H1 (cell line): ENCODE measurements at places on chromosomes 3 and 15.

- no peak overlapping the region for H3K4me3 ChIP-seq
- DNase-seq = no peak
- no peaks in the 10 kb centered on the region for H3K4me1 ChIP-seq
- H3K27me3 ChIP-seq = no peaks in the 10 kb centered on the region
Observed at GRCh38 chr15:39140060-39140604, 440.7 kb upstream of the THBS1 start.

DNA sequence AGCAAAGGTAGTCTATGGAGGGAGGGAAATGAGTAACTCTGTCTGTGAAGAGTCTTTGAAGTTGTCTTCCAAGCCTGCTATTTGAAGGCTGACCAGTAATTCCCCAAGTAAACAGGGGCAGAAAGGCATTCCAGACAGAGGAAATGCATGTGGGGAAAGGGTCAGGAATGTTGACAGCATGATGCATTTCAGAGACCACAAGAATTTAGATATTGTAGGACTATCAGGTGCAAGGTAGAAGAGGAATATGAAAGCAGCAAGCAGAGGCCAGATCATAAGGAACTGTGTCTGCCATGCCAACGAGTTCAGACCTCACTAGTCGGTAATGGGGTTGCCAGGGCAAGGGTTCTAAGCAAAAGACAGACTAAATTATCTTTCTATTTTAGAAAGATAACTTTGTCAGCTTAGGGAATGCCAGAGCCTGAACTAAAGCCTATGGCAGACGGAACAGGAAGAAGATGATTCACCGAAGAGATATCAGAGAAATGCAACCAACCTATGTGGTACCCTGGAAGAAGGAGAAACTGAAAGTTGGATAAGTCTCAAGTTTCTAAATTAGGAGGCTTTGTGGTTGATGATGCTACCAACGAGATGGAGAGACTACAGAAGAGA is 327.0 kb upstream of the RORA start:
- H3K4me3 ChIP-seq = no peak overlapping the region
- H3K4me1 ChIP-seq = no peaks in the 10 kb centered on the region; the same call in 1 of the 2 replicates
- no peak overlapping the region for H3K27ac ChIP-seq
- no peak for DNase-seq
- no peaks in the 10 kb centered on the region for H3K27me3 ChIP-seq
- H3K36me3 ChIP-seq = no peaks in the 10 kb centered on the region

DNA sequence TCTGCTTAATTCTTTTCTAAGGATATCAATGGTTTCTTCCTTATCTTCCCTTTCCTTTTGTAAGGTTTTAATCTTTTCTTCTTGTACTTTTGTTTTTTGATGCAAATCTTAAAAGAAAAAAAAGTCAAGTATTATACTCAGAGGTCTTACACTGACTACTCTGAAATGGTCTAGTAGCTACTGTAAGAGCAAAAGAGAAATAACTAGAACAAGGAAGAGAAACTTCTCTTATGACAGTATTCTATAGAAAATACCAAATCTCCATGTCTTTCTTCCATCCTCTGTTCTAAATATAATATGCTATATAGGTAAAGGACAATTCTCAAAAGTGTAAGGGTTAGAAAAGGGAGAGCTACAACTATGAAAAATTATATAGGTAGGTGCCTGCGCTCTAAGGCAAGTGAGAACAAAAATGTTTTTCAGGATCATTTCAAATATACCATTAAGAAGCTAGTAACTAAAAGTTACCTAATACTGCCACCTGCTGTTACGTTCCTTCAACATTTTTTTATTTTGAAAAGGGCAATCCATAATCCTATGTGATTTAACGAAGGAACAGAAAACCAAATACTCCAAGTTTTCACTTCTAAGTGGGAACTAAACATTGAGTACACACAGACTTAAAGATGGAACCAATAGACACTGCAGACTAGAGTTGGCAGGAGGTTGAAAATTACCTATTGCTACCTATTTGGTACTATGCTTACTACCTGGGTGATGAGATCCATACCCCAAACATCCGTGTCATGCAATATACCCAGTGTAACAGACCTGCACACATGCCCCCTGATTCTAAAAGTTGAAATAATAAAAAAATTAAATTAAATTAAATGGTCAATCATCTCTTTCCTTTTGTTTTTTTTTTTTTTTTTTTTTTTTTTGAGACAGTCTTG is 36.7 kb downstream of the CIP2A start:
- H3K4me1 ChIP-seq = no peaks in the 10 kb centered on the region
- DNase-seq = no peak
- no peaks in the 10 kb centered on the region for H3K27me3 ChIP-seq
- no peak overlapping the region for H3K4me3 ChIP-seq
- no peak overlapping the region for H3K27ac ChIP-seq
- no peaks in the 10 kb centered on the region; the same call in none of the 2 replicates for H3K36me3 ChIP-seq

DNA sequence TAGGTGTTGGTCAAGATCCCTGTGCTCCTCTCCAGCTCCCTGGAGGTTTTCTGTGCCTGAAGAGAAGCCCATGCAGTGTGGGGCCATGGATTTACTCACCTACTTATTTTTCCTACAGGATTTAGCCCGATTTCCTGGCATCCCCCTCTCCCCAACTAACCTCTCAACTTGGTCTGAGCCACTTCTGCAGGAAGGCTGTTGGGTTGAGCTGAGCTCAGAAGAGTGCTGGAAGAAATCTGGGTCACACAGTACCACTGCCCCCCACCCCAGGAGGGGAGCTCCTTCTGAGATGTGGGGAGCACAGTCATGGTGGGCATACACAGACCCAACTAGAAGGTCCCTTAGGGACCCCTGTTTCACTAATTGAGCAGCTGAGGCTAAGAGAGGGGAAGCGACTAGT is 34.4 kb upstream of the SLCO2A1 start:
- no peaks in the 10 kb centered on the region for H3K4me1 ChIP-seq
- no peak for DNase-seq
- no peak overlapping the region for H3K27ac ChIP-seq
- H3K36me3 ChIP-seq = no peaks in the 10 kb centered on the region
- H3K4me3 ChIP-seq = no peak overlapping the region
- no peaks in the 10 kb centered on the region for H3K27me3 ChIP-seq

DNA sequence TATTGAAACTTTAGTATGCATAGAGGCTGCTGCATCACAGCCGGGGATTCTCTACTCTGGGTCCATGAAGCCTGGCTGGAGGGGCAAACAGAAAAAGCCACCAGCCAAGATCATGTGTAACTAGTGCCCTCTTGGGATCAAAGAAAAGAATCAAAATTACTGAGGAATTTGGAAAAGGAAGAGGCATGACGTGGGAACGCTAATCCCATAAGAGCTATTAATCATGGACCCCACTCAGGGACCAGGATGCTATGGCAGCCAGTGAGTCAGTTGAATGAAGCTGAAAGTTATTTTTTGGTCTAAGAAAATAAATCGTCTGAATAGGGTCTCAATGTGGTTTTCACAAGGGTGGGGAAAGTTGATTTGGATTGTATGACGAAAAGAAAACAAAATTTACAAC is 1165.1 kb downstream of the ROBO2 start:
- no peak overlapping the region for H3K27ac ChIP-seq
- no peaks in the 10 kb centered on the region for H3K27me3 ChIP-seq
- no peak for DNase-seq
- no peak overlapping the region for H3K4me3 ChIP-seq
- no peaks in the 10 kb centered on the region for H3K36me3 ChIP-seq
- H3K4me1 ChIP-seq = no peaks in the 10 kb centered on the region

- no peak overlapping the region for H3K4me3 ChIP-seq
- DNase-seq = no peak
- no peaks in the 10 kb centered on the region for H3K4me1 ChIP-seq
- H3K27me3 ChIP-seq = no peaks in the 10 kb centered on the region
- no peaks in the 10 kb centered on the region for H3K36me3 ChIP-seq
Observed at GRCh38 chr3:168088106-168088720, 7.5 kb downstream of the GOLIM4 start.

GRCh38 chr3:16200411-16200810 is 25.9 kb downstream of the GALNT15 start:
- peaks cover 3% of the 10 kb centered on the region for H3K4me1 ChIP-seq
- no peak for DNase-seq
- H3K4me3 ChIP-seq = no peak overlapping the region
- no peak overlapping the region for H3K27ac ChIP-seq
- H3K36me3 ChIP-seq = no peaks in the 10 kb centered on the region

- peaks cover 12% of the 10 kb centered on the region for H3K4me1 ChIP-seq
- H3K27ac ChIP-seq = no peak overlapping the region
- H3K4me3 ChIP-seq = no peak overlapping the region
- H3K36me3 ChIP-seq = no peaks in the 10 kb centered on the region
- H3K27me3 ChIP-seq = no peaks in the 10 kb centered on the region
Observed at GRCh38 chr15:40344631-40345120, 3.9 kb upstream of the CCDC9B start.

DNA sequence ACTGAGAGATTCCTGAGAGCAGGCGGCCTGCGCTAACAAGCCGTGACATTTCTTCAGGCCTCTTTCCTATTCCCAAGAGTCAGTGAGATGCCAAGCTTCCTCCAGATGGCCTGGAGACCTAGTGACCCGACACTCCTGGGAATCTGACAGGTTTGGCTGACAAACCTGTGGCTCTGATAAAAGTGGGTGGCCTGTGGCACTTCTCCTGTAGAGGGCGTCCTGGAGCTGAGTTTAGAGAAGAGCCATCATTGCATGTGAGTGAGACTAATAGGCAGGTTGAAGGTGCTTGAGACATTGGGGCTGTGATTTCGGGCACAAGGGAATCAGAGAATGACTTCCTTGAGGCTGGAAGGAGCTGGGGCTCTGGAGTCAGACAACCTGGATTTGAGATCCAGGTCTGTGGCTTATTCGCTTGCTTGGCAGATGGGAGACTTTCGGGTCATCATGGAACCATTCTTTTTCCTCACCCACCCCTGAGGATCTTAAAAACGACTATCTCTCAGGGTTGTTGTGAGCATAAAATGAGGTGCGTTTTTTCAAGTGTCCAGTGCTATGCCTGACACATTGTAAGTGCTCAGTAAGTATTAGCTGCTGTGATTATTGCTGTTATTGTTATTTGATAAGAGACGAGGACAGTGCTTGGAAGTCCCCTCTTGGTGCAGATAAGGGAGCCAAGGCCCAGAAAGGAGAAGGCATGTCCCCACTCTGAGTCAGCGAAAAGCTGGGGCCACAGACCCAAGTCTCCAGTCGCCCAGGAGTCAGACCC is 77.2 kb downstream of the SCN10A start:
- peak; percentile 68 for DNase-seq
- H3K4me3 ChIP-seq = no peak overlapping the region
- H3K4me1 ChIP-seq = no peaks in the 10 kb centered on the region; the same call in 1 of the 2 replicates
- H3K27ac ChIP-seq = no peak overlapping the region
- H3K27me3 ChIP-seq = no peaks in the 10 kb centered on the region
- H3K36me3 ChIP-seq = no peaks in the 10 kb centered on the region

GRCh38 chr3:179713643-179714090 is 60.8 kb downstream of the USP13 start:
- no peak for DNase-seq
- H3K36me3 ChIP-seq = no peaks in the 10 kb centered on the region; the same call in 1 of the 2 replicates
- H3K4me1 ChIP-seq = peaks cover 9% of the 10 kb centered on the region
- H3K4me3 ChIP-seq = no peak overlapping the region
- H3K27me3 ChIP-seq = no peaks in the 10 kb centered on the region

DNA sequence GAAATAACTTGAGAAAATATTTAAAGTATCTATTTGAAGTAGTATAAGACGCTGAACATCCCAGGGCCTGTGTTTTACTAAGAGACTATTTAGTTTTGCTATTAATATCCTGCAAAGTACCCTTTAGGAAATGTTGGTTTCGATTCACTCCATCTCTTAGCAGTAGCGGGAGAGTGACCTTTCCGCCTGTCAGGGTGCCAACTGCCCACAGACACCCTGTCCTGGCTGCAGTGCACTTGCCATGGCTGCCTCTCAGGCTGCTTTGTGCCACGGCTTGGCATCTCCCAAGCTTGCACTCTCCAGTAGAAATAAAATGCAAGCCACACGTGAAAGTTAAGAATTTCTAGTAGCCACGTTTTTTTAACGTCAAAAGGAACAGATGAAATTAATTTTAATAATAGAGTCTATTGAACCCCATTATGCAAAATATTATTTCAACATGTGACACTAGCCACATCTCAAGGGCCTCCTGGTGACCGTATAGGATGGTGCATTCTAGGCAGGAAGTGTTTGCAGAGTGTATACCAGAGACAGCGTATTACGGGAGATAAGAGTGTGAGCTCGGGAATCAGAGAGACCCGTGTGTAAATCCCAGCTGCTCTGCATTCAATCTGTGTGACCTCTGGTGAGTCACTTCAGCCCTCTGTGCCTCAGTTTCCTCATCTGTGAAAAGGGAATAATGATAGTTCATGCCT is 19.8 kb downstream of the ADAMTS9 start:
- H3K27ac ChIP-seq = no peak overlapping the region
- H3K4me3 ChIP-seq = no peak overlapping the region
- no peaks in the 10 kb centered on the region for H3K27me3 ChIP-seq
- no peak for DNase-seq
- H3K4me1 ChIP-seq = no peaks in the 10 kb centered on the region
- H3K36me3 ChIP-seq = no peaks in the 10 kb centered on the region

DNA sequence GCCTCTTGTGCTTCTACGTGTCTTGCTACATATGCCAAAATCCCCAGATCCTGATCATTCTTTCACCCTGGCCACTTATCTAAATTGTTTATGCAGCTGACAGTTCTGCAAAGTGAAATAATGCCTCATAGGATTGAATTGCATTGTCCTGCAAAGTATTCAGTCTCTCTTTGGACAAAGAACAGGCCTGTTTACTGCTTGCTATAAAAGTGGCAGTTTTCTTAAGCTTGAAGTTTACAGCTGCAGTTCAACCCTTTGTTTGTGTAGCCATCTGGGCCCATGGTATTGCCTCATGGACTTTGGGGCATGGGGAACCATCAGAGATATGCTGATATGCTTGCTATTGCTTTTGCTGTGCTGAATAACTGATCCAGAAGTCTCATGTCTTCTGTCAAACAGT is 523.2 kb downstream of the OTOL1 start:
- H3K4me1 ChIP-seq = no peaks in the 10 kb centered on the region
- H3K4me3 ChIP-seq = no peak overlapping the region
- H3K27me3 ChIP-seq = no peaks in the 10 kb centered on the region
- no peak for DNase-seq
- no peak overlapping the region for H3K27ac ChIP-seq
- no peaks in the 10 kb centered on the region; the same call in 1 of the 2 replicates for H3K36me3 ChIP-seq

DNA sequence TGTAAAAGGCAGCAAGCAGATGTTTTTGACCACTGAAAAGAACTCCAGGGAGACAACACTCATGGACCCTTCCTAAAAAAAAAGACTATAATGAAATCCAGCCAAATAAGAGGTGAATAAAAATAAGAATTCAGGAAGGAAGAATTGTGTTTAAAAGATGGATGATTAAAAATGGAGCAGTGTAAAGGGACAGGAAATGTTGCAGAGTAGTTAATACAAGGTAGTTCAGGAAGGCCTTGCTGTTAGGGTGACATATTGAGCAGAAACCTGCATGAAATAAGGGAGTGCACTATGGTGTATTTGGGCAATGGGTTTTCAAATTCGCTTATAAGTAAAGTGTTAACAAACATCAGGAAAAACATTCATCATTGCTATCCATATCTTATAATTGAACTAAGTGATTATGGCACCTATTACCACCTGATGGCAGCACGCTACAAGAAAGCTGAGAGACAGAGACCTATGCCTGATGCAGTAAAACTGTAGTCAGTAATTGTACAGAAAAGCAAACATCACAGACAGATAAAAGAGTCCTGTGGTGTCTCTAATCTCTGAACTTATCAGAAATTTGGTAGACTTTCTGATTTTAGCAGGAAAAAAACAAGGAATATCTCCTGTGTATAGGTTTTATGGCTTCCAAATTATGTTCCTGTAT is 5.8 kb upstream of the DBR1 start:
- no peaks in the 10 kb centered on the region for H3K36me3 ChIP-seq
- DNase-seq = no peak
- no peaks in the 10 kb centered on the region for H3K4me1 ChIP-seq
- H3K4me3 ChIP-seq = no peak overlapping the region
- no peak overlapping the region for H3K27ac ChIP-seq
- no peaks in the 10 kb centered on the region for H3K27me3 ChIP-seq
